ENCODE measurements at places on chromosomes 7 and 10.

DNA sequence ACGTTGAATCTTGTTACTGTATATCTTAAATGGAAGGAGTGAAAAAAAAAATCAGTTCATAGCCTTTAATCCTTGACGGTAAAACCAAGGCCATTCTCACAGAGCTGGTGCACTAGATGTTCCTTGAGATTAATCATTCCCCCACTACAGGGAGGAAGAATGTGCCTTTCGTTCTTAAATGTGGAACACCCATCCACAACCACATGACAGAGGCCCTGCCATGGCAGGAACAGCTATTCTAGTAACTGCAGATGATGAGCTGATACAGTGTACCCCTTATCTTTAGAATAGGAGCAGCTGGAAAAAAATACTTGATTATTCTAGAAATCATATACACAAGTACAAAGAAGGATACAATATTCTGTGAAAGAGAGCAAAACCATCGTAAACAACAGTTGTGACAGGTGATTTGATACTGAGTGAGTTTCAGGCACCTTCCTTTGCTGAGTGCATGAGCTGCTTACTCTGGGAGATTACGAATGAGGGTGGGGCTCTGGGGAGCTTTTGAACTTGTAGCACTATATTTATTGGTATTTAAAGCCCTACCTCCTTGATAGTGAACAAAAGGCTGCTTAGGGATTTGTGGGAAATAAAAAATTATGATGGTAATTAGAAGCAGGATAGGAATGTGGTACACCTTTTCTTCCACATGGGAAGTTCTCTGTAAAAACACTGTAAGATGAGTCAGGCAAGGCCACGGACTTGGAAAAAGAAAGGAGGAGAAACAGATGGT is 244.4 kb upstream of the SLC26A5 start:
- DNase-seq, result no peak

GRCh38 chr7:42550706-42551470 is 313.9 kb upstream of the GLI3 start:
- no peak for DNase-seq

GRCh38 chr10:34153663-34154382 is 661.3 kb downstream of the PARD3 start:
- DNase-seq, result no peak

GRCh38 chr10:49287689-49288340 is 11.2 kb upstream of the C10orf71 start:
- DNase-seq, result no peak

DNA sequence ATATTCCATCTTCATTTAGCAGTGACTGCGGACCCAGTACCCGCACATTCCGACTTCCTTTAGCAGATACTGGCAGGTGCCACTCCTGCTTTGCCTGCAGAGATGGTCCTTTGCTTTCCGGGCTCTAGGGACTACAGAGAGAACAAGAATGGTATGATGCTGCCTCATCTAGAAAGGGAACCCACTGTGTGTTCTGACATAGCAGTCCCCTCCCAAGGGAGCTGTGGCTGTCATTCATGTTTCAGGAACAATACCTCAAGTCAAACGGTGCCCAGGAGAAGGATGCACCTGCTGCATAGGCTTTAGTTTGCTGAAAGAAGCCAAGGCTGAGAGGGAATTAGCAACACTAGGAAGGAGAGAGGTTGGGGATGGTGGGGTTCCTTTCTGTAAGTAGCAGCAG is 15.9 kb upstream of the TMEM72 start:
- DNase-seq, result no peak

DNA sequence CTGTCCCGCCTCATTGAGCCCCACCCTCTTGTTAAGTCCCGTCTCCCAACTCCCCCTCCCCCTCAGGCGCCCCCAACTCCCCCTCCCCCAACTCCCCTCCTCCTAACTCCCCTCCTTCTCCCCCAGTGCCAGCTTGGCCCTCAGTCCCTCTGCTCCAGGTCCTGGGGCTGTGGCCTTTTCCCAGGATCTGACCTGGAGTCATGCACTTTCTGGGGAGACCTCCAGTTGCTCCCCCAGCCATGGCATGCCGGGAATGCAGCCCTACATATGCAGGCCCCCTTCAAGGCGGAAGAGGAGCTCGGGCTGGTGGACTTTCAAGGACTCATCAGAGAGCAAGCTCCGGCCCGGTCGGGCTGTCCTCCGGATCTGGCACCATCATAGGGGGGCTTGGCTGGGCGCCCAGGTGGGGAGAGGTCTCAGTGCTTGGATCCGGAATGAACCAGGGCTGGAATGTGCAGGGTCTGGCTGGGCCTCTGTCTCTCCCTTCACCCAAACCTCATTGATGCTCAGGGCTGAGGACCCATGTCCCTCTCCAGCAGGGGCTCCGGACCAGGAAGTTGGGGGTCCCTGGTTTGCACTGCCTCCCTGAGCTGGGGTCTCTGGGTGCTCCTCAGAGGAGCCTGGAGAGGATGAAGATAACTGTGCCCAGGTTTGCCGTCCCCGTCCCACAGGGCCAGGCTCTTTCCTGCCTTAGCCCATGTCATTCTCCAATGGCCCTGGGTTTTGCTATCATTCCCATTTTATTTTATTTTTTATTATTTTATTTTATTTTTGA is 41.1 kb downstream of the TMEM270 start:
- DNase-seq, result no peak

GRCh38 chr7:55554038-55554437 is 18.3 kb downstream of the VOPP1 start:
- DNase-seq, result no peak

DNA sequence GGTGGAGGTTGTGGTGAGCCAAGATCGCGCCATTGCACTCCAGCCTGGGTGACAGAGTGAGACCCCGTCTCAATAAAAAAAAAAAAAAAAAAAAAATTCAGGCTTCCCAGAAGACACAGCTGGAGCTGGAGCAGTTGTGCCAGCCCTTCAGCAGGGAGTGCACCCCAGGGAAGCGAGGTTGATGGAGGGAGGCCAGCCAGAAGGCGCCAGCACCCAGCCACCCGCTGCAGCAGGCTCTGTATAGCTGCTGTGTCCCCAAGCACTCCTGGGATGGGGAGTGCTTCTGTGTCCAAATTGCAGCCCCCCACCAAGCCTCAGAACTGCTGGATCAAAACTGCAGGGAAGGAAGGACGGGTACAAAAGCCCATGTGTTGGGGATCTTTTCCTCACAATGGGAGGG is 47.8 kb downstream of the COBL start:
- no peak for DNase-seq

- DNase-seq, result no peak
Observed at GRCh38 chr7:150935149-150935548, 43.0 kb downstream of the KCNH2 start.

DNA sequence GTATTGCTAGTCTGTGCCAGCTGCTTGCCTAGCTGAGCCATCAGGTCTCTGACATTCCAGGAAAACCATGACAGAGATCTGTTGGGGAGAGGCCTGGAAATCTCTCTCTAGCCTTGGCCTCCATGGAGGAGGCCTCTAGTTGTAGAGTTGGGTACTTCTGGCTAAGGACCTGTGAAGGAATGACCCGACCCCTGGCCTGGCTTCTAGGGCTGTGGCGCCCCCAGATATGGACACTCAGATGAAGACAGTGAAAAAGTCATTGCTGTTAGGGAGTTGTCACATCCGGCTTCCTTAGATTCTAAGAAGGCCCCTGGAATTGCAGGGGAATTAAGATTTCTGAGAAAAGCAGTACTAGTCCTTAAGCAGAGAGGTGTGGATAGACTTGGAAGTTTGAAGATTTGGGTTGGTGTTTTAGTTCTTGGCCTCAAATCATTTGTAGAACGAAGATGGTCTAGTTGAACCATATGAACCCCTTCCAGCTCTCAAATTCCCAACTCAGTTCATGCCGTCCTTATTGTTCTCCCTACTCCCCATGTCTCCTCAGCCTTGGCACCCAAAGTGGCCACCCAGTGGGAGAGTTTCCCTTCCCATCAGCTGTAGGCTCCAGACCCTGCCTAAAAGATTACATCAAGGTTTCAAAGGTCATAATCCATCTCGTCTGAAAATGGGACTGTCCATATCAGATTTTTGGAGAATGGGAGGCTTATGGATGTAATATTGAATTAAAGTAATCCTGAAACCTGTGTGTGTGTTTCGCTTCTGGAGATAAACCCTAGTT is 7.0 kb downstream of the HHEX start:
- no peak for DNase-seq

DNA sequence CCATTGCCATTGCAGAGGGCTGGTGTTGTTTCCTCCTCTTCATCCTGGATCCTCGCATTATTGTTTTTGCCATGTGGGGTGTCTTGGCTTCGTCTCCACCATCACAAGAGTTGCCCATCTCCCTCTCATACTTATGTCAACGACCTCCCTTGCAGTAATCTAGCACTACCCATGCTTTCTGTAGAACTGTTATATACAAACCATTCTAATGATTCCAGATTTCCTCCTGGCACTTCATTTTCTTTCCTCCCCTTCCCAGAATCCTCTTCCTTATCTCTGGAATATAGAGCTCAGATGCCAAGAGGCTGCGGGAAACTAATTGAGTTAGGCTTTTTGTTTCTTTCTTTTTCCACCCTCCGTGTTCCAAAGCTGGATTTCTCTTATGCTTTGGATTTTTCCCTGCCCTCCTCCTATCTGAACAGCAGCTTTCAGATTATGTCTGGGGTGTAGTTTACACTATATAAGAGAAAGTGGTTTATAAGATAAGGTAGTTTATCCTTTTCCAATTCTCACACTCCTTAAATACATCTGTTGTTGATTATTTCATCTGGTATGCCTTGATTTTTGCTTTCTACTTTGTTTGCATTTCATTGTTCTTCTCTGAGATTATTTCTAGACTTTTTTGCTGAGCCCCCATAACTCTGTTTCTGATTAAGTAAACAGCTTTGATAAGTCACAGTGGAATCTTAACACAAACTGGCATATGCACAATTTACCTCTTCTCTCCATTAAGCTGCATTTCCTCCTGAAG is 264.1 kb downstream of the BICC1 start:
- no peak for DNase-seq

- DNase-seq, result no peak
Observed at GRCh38 chr7:129084801-129085551, 30.1 kb upstream of the TNPO3 start.

DNA sequence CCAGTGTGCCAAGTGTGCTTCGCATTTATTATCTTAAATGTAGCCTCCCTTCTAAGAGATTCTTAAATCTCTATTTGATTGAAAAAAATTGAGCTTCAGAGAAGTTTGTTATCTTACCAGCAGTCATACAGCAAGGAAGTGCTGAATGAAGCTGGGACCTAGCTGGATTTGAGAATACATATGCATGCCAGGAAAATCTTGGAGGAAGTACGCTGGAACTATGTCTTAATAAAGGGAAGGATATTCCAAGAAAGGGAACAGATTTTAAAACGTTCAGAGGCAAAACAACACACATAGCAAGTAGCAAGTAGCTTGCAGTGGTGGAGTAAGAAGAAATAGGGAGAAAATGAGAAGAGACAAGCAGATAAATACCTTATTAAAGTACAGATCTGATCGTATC is 1.5 kb downstream of the CFAP70 start:
- DNase-seq, result no peak

GRCh38 chr10:18886102-18886501 is 162.5 kb upstream of the MALRD1 start:
- DNase-seq, result no peak

- no peak for DNase-seq
Observed at GRCh38 chr10:113086282-113086681, 136.2 kb downstream of the TCF7L2 start.
